Progenitor cell of endocrine pancreas (in vitro differentiated cells): ENCODE measurements at places on chromosomes 2 and 18.

DNA sequence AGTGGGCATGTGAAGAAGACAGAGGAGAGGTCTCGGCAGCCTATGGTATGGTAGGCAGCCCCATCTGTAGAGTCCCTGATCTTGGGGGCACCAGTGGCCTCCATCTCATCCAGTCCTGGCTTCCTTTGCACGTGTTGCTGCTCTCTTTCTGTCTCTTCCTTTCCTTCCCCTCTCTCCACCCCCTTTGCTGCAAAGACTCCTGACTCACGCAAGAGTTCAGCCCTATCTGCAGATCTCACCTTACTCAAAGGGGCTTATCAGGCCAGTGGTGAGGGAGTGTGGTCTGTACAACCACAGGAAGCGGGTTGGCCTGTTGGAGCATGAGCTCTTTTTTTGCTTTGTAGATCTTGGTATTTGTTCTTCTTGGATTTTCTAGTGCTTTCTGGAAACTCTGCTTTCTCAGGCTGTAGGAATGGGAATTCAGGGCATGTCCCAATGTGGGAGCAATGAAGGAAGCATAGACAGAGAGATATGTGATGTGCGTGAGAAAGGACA is 14.6 kb upstream of the NT5DC4 start:
- DNase-seq, result no peak

DNA sequence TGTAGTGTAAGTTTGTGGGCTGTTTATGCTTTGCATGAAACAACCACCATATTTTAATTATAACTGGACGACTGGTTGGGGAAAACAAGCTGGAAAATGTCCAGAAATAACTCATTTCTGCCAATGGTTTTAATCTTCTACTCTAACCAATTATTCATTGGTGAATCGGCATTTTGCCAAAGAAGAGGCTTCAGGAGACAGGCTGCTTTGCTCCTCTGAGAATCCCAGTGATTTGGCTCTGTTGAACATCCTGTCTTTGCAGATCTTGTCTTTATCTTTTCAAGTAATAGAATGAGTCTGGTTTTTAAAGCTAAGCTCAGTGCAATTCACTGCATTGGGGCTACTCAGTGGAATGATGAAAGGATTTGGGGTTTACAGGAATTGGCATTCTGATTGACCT is 109.6 kb downstream of the APOB start:
- no peak for DNase-seq

- no peak for DNase-seq
Measured at GRCh38 chr2:46241344-46241743, 55.9 kb upstream of the EPAS1 start.

GRCh38 chr2:85183479-85183878 is 50.3 kb downstream of the TCF7L1 start:
- DNase-seq, result no peak

DNA sequence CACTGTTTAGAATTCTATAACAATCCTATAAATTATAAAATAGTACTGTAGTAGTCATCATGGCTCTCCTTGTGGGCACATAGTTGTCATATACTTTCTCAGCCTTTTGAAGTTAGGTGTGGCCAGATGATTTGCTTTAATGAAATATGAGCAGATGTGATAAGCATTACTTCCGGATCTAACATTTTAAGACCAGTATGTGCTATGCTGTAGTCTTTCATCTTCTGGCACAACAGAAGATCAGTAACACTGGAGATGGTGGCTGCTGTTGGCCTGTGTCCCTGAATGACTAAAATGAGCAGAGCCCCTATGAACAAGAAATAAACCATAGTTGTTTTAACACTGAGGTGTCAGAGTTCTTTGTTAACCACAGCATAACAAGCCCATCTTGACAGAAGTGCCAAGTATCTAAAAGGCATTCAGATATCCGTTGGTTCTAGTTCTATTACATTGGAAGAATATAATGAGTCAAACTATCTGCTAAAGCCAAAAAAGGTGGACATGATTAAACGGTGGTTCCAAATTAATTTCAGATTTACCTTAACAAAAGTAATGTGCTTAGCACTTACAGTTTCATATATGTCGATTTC is 6.3 kb downstream of the MEX3C start:
- no peak for DNase-seq

DNA sequence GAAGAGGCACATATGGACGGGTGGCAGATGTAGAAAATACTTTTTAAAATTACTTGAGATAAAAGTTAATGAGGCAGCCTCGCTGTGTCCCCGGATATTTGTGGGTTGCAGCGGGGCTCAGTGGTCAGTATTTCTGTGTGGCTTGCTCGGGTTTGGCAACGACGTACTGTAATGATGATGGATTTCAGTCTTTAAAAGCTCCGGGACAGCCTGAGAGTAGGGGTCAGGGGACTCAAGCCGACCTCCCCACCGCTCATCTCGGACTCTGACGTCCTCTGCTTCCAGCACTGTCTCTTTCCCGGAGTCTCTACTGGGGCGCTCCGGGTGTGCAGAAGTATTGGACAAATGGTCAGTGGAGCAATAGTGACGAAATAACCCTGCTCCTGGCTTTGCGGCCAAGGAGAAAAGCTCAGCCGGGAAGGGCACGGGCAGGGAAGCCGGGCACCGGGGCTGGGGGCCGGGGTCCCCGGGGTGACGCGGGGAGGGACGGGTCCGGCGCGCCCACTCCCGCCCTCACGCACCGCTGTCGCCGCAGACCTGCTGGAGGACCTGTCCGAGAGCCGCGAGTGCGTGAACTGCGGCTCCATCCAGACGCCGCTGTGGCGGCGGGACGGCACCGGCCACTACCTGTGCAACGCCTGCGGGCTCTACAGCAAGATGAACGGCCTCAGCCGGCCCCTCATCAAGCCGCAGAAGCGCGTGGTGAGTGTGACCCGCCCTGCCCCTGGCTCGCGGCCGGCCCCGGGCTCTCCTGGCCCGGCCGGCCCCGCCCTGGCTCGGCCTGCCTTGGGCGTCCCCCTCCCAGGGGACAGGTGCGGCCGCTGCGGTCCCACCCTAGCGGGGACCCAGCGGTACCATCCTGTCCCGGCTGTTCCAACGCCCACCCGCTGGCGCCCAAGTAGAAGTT is 7.3 kb downstream of the GATA6 start:
- DNase-seq, result no peak

DNA sequence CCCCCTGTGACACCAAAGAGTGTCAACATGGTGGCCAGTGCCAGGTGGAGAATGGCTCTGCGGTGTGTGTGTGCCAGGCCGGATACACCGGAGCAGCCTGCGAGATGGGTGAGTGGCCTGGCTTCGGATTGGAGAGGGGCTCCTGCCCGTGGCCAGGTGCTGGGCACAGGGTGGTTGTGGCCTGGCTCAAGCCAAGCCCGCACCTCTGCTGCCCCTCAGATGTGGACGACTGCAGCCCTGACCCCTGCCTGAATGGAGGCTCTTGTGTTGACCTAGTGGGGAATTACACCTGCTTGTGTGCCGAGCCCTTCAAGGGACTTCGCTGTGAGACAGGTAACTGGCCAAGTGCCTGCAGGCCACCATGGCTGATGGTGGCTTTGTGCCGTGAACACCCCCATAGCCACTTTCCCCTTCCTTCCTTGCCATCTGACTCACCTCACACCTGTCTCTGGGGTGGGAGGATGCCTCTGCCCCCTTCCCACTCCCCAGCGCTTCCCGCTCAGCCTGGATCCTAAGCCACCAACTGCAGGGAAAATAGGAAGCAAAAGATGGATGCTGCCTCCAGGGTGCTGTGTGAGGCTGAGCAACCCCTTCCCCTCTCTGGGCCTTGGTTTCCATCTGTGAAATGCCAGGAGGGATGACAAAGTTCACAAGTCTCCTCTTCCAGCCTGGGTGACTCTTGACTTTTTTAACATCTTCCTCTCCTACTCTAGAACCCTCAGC is 41.8 kb downstream of the SNED1 start:
- no peak for DNase-seq

DNA sequence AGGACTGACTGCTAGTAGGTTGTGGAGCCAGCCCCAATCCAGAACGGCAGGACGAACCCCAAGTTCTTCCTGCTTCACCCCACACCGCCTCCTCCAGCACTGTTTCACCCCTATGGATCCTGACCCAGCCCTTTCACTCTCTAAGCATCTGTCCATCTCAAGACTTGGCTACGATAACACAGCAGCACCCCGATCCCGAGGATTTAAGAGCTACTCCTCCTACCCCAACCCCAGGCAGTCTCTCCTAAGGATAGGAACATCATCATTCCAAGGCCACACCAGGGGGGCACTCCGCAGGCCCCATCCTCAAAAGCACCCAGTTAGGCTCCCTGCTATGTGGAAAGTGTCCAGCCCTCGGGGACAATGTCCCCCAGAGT is 645 bp downstream of the KCTD18 start:
- DNase-seq, result no peak

- no peak for DNase-seq
Measured at GRCh38 chr2:237618449-237618848, 8.9 kb upstream of the LRRFIP1 start.

GRCh38 chr2:124308319-124309062 is 283.4 kb downstream of the CNTNAP5 start:
- no peak for DNase-seq

- DNase-seq, result no peak
Measured at GRCh38 chr2:241339839-241340630, 16.1 kb upstream of the FARP2 start.

- no peak for DNase-seq
Measured at GRCh38 chr2:170823088-170823897, 6.6 kb downstream of the GAD1 start.

GRCh38 chr2:128769457-128770142 is 450.9 kb upstream of the HS6ST1 start:
- DNase-seq, result no peak

- no peak for DNase-seq
Measured at GRCh38 chr2:148896136-148896535, 21.1 kb downstream of the KIF5C start.

DNA sequence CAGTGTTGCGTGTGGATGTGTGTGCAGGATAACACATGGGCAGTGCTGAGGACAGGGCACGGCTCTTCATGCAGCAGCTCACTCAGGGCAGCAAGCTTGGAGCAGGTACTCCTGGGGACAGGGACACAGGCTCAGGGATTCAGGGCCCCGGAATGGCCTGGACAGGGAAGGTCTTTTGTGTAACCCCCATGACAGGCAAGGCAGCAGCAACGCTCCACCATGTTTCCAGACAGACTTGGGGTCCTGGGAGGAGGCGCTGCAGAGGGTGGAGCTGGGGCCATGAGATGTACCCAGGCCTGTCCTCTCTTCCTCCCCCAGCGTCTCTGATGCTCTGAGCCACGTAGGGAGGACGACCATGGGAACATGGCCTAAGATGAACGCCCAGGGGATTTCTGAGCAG is 58.3 kb downstream of the ADNP2 start:
- no peak for DNase-seq

GRCh38 chr2:23487735-23488492 is 102.9 kb downstream of the KLHL29 start:
- no peak for DNase-seq

GRCh38 chr2:11175293-11175795 is 20.1 kb downstream of the SLC66A3 start:
- DNase-seq, result no peak

GRCh38 chr2:120842456-120843439 is 107.1 kb downstream of the GLI2 start:
- DNase-seq, result no peak

- DNase-seq, result no peak
Measured at GRCh38 chr2:23388294-23388693, 3.3 kb downstream of the KLHL29 start.

DNA sequence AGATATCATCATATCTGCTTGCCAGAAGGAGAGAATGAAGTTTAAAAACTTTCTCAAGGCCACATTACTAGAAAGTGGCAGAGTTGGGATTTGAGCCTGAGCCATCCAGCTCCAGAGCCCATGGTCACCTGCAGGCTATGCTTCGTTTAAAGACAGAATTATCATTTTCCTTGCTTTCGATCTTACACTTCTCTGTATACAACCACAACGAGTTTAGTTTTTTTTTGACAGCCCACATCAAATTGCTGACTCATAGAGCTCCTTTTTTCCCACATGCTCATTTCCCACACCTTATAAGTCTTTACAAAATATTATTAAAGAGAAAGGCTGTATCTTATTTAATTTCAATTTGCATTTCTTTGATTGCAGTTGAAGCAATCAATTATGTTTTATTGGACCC is 6.5 kb downstream of the PLEK start:
- DNase-seq, result no peak

DNA sequence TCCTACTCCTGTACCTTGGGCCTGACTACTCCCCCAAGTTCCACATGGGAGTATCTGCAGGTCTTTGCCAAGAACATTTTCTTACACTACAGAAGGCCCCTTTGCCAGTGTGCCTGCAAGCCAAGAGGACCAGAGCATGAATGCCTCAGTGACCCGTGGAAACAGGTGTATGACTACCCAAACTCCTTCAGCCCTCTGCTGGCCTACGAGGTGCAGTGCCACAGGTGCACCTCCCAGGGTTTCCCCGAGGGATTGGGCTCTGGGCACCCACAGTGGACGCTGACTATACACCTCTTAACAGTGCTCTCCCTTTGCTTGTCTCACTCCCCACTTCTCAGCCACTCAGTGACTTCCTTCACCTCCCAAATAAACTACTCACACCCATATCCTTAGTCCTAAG is 91.4 kb downstream of the COL6A3 start:
- DNase-seq, result peak; percentile 16

GRCh38 chr18:30485078-30485477 is 557.5 kb downstream of the DSC3 start:
- DNase-seq, result no peak

- DNase-seq, result no peak
Measured at GRCh38 chr18:11199477-11199876, 50.1 kb upstream of the PIEZO2 start.

GRCh38 chr2:214410918-214411554 is at the start of gene VWC2L:
Gene VWC2L, plus strand, starts transcription at chr2:214411054. Its CDS starts 3,140 bp downstream, at chr2:214414194.
- DNase-seq, result peak; percentile 85

GRCh38 chr18:49560624-49561288 is 1.1 kb upstream of the LIPG start:
- DNase-seq, result peak; percentile 27

DNA sequence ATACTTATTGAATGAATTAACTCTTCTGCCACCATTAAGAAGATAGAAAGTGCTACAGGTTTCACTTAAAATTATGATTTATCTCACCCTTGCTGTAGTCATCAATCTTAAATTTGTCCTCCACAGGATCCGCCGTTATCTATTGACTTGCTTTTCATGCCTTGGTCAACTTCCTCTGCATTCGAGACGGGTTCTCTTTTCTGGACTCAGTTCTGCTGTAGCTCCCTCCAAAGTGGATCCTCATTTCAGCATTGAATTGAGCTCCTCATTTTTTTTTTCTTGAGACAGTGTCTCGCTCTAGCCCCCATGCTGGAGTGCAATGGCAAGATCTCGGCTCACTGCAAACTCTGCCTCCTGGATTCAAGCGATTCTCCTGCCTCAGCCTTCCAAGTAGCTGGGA is 27.6 kb downstream of the INPP5D start:
- DNase-seq, result no peak
